HCT116 (cell line): ENCODE measurements at places on chromosomes 11 and 22. TPM values are rescaled to one million over a fixed set of nuclear protein-coding genes. Genes with fewer than 3 reads are reported as not detected.
A peak's percentile ranks its signal among the peaks of the same experiment; 100 is the strongest.

Gene KCNE3
- total RNA-seq: not detected

Gene KCNJ4
- total RNA-seq: not detected

GRCh38 chr11:80327956-80328614 lies 887.3 kb upstream of the TENM4 start:
- H3K27me3 ChIP-seq: no peaks in the 10 kb centered on the region
- no peak for DNase-seq
- no peak overlapping the region for H3K27ac ChIP-seq
- H3K36me3 ChIP-seq: no peaks in the 10 kb centered on the region
- no peaks in the 10 kb centered on the region for H3K4me1 ChIP-seq

Gene PPP6R2
- total RNA-seq: 61.3 TPM

GRCh38 chr11:65672180-65672860 lies 9.6 kb upstream of the RELA start:
- H3K4me3 ChIP-seq: no peak overlapping the region
- DNase-seq: no peak
- no peak overlapping the region for H3K27ac ChIP-seq
- no peaks in the 10 kb centered on the region for H3K4me1 ChIP-seq
- H3K27me3 ChIP-seq: no peaks in the 10 kb centered on the region

Gene OR5B21
- total RNA-seq: not detected

DNA sequence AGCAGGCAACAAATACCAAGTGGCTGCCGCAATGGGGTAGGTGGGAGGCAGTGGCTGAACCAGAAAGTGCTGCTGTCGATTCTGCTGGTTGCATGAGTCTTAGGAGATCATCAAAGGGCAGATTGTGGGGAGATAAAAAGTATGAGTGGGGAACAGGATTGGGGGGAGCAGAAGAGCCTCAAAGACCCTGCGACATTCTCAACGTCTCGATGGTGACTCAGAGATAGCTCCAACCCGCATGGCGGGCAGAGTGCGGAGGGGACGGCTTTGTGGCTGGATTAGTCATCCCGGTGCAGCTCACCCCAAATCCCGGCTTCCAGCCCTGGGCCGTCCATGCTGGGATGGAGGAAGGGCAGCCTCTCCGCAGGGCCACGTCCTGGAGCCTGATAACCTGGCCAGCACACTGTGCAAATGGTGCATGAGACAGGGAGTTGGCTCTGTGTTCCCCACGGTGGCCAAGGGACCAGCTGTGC lies 11.6 kb upstream of the RTN4R start:
- H3K36me3 ChIP-seq: no peaks in the 10 kb centered on the region
- no peaks in the 10 kb centered on the region for H3K27me3 ChIP-seq
- H3K4me3 ChIP-seq: no peak overlapping the region

DNA sequence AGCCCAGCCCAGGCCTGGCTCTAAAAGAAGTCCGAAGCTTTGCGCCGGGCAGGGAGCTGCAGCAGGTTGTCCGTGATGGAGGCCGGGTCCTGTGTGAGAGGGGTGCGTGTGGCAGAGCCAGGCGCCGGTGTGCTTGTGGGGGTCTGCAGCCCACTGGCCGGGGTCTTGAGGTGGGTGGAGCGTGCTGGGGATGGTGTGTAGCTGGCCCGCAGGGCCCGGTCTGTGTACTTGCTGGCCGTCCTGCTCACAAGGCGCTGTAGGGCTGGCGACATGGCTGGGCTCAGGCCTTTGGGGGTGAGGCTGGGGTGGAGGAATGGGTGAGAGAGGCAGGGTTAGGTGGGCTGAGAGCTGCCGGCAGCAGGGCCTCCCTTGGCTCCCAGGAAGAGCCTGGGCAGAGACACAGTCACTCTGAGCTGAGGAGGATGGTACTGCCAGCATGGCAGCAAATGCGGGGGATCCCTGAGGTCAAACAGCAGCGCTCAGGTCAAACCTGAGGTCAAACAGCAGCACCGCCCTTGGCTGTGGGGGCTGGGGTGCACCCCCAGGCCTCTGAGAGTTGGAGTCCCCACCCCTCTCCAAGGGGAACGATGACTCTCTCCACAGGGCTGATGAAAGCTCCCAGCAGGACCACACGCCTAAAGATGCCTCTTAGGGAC lies 3.2 kb downstream of the TSSK2 start:
- no peak for DNase-seq
- H3K4me1 ChIP-seq: no peaks in the 10 kb centered on the region
- no peak overlapping the region for H3K27ac ChIP-seq
- H3K36me3 ChIP-seq: peaks cover 11% of the 10 kb centered on the region

GRCh38 chr11:107769189-107769588 lies 57.3 kb upstream of the SLN start:
- H3K27me3 ChIP-seq: no peaks in the 10 kb centered on the region
- peak; percentile 23 for DNase-seq
- H3K36me3 ChIP-seq: no peaks in the 10 kb centered on the region
- no peak overlapping the region for H3K4me3 ChIP-seq
- H3K4me1 ChIP-seq: no peaks in the 10 kb centered on the region
- H3K27ac ChIP-seq: no peak overlapping the region

GRCh38 chr22:48494968-48495750 lies 1332.5 kb downstream of the BRD1 start:
- no peak overlapping the region for H3K27ac ChIP-seq
- no peaks in the 10 kb centered on the region for H3K4me1 ChIP-seq
- H3K36me3 ChIP-seq: no peaks in the 10 kb centered on the region
- no peak for DNase-seq
- no peak overlapping the region for H3K4me3 ChIP-seq

Gene ZMAT5
- total RNA-seq: 16.0 TPM

Gene LAYN
- not detected for total RNA-seq

Gene CDC42EP1
- total RNA-seq: 160 TPM

Gene KRTAP5-2
- total RNA-seq: not detected

GRCh38 chr22:32218470-32218869 lies 13.6 kb upstream of the RFPL2 start:
- no peaks in the 10 kb centered on the region for H3K36me3 ChIP-seq
- no peak overlapping the region for H3K4me3 ChIP-seq
- no peaks in the 10 kb centered on the region for H3K4me1 ChIP-seq
- DNase-seq: no peak
- no peak overlapping the region for H3K27ac ChIP-seq
- H3K27me3 ChIP-seq: no peaks in the 10 kb centered on the region

- DNase-seq: no peak
- H3K4me3 ChIP-seq: no peak overlapping the region
- peaks cover 15% of the 10 kb centered on the region; the same call in 1 of the 2 replicates for H3K36me3 ChIP-seq
- H3K27me3 ChIP-seq: no peaks in the 10 kb centered on the region
- peaks cover 16% of the 10 kb centered on the region for H3K4me1 ChIP-seq
These were observed 15.9 kb downstream of the MED15 start for GRCh38 chr22:20523086-20523983.

GRCh38 chr11:32172848-32173834 lies 82.3 kb downstream of the RCN1 start:
- H3K27ac ChIP-seq: no peak overlapping the region
- H3K4me1 ChIP-seq: no peaks in the 10 kb centered on the region
- DNase-seq: peak; percentile 34
- H3K27me3 ChIP-seq: no peaks in the 10 kb centered on the region
- H3K4me3 ChIP-seq: no peak overlapping the region
- no peaks in the 10 kb centered on the region for H3K36me3 ChIP-seq

Gene OR5AS1
- not detected for total RNA-seq
